ENCODE measurements at places on chromosomes 12 and 14.

- no peak for DNase-seq
These were observed 49.6 kb downstream of the SRGAP1 start for GRCh38 chr12:63894132-63894531.

DNA sequence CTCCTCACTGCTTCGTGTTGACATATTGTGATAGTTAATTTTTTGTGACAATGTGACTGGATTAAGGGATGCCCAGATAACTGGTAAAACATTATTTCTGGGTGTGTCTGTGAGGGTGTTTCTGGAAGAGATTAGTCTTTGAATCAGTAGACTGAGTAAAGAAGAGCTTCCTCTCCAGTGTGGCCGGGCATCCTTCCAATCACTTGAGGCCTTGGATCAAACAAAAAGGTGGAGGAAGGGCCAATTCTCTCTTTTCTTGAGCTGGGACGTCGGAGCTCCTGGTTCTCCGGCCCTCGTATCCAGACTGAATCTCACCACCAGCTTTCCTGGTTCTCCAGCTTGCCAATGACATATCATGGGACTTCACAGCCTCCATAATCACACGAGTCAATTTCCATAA lies 240.4 kb downstream of the CHST11 start:
- DNase-seq, result no peak

DNA sequence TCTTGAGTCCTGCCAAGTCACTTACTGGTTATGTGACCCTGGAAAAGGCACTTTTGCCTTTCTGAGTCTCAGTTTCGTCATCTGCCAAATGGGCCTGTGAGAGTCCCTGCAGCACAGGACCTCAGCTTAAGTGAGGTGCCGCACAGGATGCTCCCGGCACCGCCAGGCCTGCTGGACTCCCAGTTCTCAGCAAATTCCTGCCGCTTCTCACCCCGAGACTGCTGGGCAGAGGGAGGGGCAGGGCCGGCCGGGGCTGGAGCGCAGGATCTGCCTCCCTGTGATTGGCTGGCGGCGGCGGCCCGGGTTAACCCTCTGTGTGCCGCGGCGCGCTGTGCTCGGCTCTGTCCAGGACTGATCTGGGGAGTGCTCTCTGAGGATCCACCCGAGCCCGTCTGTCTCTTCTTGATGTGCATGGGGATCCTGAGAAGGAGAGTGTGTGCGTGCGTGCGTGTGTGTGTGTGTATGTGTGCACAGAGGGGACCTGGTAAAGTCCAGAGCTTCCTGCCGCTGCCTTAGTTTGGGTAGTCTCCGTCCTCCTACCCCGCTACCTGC lies 8.6 kb downstream of the SETD1B start:
- peak; percentile 26 for DNase-seq

GRCh38 chr12:122964439-122965257 lies 1.6 kb downstream of the ABCB9 start:
- DNase-seq, result no peak

- DNase-seq, result no peak
These were observed 13.8 kb upstream of the PRKD1 start for GRCh38 chr14:29941401-29941800.

DNA sequence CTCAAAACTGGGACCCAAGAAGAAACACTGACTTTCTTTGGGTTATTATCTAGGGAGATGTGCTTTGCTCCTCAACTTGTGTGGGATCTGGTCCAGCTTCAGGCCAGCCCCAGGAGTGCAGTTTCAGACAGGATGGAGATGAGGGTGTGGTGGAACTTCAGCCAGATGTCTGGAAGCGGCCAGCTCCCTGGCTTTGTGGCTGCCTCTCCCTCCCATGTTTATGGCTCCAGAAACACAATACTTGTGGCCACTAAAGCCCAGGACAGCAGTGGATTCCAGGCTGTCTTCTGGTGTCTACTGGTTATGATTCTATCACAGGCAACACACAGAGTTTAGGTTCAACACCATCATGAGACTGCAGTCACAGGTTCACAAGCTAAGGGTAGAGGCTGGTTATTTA lies 44.2 kb upstream of the EMP1 start:
- no peak for DNase-seq

DNA sequence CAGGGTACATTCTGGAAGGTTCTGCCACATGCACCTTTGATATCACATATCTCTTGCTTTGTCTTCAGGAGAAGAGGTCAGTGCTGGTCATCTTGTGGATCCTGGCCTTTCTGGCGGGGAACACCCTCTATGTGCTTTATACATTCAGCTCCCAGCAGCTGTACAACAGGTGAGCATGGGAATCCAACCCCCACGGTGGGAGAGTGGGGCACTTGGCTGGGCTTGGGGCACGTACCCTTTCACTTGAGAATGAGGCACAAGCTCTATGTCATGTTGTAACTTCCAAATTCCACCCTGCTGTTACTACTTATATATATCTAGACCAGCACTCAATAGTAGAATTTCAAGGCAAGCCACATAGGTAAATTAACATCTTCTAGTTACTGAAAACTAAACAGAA lies 28.6 kb downstream of the RNFT2 start:
- DNase-seq, result no peak

GRCh38 chr12:121648458-121649028 lies 20.9 kb downstream of the MORN3 start:
- no peak for DNase-seq

DNA sequence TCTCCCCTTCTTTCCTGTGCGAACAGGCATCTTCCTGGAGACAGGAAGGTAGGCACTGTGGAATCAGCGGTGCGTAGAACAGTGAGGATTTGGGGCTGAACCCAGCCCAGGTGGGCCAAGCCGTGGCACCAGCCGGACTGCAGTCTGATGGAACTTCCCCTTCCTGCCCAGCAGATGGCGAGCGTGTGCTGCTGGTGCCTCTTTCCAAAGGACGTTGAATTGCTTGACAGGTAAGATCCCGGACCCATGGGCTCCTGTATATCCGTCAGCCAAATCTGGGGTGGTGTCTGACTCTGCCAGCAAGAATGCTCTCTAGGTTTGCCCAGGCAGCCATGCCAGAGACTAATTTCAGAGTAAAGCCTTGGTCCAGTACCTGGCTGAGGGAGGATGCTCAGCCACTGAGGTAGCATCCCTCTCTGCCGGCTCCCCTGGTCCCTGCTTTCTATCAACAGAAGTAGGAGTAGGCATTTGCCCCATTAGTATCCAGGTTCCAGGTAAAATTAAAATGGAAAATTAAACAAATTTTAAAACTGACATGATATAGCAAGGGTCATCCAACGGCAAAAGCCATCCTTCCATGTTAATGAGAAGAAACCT lies 21.1 kb upstream of the KCNA5 start:
- DNase-seq, result no peak

- no peak for DNase-seq
These were observed 142.0 kb downstream of the KCNK10 start for GRCh38 chr14:88181072-88181471.

DNA sequence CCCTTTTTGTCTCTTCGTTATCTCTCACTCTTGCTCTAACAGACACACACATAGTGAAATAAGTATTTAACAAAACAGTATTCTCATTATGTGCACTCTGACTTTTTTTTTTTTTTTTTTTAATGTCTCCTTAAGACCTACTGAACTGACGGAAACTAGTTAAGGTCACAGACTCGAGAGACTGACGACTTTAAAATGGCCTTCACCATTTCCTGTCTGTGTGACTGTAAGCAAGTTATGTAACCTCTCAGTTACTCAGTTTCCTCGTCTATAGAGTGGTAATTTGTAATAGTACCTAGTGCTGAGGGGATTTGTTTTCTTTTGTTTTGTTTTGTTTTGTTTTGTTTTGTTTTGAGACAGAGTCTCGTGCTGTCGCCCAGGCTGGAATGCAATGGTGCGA lies 284.8 kb downstream of the FBXL14 start:
- DNase-seq, result no peak

GRCh38 chr12:122646517-122647217 lies 56.5 kb downstream of the HCAR2 start:
- peak; percentile 63 for DNase-seq

GRCh38 chr14:60622210-60622916 lies 26.9 kb downstream of the SIX1 start:
- DNase-seq, result no peak

- DNase-seq, result no peak
These were observed 13.3 kb upstream of the LRRC10 start for GRCh38 chr12:69623970-69624369.

DNA sequence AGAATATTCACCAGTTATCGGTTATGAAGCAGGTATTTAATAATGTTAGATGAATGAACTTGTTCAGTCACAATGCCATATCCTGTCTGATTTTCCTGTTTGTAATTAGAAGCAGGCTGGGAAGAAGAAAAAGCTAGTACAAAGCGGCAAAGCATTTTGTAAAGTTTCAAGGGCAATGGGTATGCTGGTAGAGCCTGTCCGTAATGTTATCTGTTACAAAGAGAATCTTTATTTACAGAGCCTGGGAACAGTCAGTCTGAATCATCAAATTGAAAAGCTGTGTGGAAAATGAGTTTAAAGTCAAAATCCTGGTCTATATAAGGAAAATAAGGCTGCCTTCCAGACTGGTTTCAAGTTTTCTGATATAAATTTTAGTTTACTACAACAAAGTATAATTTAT lies 40.5 kb downstream of the PARP11 start:
- DNase-seq, result no peak

GRCh38 chr14:99321955-99322730 lies 50.1 kb upstream of the BCL11B start:
- no peak for DNase-seq

DNA sequence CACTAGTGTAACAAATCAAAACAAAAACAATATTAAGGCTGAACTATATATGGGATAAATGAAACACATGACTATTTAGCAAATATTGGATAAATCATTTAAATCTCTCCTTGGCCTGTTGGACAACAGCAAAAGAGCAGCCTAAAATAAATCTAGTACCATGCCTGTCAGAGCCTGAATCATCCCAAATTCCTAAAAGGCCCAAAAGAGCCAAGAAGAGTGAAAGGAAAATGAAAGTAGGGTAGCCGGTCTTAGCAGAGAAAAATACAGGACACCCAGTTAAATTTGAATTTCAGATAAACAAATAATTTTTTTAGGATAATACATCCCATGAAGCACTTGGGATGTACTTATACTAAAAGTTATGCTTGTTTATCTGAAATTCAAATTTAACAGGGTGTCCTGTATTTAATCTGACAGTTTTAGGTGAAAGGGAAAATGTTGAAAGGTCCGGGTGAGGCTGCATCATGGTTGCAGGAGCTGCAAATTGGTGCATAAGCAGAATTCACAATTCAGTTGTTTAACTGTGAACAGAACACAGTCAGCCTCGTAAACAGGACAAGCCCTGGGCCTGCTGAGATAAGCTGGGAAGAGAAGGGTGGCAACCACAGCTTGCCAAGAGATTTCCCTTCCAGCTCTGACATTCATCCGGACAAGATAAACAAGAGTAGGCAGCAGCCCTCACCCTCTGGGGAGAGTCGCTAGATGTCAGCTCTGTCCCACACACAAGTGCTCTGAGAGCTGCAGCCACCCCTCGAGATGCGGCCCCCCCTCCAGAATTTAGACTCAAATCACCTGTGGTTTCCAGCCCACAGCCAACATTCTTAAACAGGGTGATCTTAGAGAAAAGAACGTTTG lies 30.3 kb downstream of the DMAC2L start:
- DNase-seq, result peak; percentile 3

DNA sequence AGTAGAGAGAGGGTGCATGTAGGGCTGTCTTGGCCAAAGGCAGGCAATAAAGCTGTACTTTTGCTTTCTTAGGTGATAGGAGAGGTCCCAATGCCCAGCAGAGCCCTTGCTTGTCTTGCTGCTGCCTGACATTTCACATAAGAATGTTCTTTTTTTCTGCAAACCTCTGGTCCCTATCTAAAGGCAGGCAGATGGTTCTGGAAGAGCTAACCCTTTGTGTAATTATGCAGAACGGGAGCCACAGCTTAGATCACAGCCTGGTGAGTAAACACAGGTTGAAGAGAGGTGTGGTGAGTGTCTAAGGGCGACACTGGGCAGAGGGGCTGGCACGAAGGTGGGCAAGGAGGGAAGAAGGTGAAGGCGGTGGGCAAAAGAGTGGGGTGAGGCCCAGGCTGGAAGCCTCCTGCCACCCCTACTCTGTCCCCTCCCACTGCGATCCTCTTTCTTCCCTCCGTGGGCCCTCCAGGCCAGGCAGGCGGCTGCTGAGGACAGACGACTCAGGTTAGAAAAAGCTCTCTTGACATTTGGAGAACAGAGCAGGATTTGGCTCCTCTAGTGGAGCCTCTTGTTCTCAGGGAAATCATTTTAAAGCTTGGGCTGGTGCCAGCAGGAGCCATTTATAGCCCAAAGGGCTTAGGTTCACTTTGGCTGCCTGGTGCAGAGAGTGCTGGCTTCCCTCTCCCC lies 42.8 kb downstream of the PRMT8 start:
- DNase-seq, result no peak

DNA sequence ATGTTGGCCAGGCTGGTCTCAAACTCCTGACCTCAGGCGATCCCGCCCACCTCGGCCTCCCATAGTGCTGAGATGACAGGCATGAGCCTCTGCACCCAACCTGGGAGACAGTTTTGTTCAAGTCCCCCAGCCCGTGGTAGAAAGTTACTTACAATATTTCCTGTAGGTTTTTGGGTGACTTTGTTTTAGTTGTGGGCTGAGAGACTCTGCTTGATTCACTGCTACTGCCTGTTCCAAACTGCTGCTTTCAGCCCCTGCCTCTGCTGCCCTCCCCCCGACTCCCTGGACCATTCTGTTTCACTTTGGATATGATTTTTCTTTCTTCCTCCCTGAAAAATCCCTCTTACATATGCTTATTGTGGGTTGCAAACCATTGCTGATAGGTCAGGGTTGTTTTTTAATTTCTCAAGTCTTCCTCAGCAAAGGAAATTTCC lies 13.4 kb upstream of the PCNX1 start:
- DNase-seq, result peak; percentile 21

GRCh38 chr14:23015618-23016017 lies 5.7 kb upstream of the C14orf93 start:
- no peak for DNase-seq

DNA sequence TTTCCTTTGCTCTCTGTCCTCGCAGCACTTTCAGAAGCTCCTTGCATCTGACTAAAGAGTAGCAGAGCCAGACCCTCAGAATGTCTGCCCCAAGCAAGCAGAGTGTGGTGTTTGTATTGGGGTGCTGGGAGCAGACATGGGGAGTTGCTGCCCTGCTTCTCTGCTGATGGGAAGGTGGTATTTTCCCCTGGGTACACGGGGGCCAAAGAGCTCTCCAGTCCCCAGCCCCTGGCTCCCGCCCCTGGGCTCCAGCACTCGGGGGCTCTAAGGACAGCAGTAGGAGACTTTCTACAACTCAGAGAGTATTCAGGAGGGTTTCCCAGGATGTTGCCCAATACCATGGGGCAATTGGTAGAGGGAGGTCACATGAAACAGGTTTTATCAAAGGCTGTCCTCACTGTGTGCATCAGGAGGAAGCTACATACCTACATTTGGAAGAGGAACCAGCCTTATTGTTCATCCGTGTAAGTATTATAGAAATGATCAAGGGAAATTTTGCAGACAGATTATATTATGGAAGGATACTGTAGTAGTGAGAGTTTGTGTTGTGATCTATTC lies 50.3 kb downstream of the DAD1 start:
- no peak for DNase-seq

GRCh38 chr12:106144847-106145246 lies 6.1 kb upstream of the NUAK1 start:
- no peak for DNase-seq

DNA sequence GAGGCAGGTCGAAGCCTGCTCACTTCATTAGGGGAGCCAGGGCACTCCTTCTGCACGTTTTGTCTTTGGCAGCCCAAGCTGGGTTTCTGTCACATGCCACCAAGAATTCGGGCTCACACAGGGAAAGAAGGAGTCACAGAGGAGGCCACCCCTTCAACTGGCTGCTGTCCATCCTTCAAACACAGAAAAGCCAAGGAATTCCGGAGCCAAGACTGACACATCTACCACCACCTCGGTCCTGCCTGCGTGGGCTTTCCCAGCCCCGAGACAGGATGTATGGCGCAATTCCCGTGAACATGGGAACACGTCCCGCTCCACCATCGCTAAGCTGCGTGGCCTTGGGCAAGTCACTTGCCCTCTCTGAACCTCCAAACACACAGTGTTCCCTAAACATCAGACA lies 70.4 kb downstream of the NCOR2 start:
- no peak for DNase-seq

Measured in stimulated activated naive CD4-positive, alpha-beta T cell treated with Interleukin-2 at 50 U/mL for 16 hours (primary cell).